ENCODE measurements at places on chromosomes 11 and 22.

DNA sequence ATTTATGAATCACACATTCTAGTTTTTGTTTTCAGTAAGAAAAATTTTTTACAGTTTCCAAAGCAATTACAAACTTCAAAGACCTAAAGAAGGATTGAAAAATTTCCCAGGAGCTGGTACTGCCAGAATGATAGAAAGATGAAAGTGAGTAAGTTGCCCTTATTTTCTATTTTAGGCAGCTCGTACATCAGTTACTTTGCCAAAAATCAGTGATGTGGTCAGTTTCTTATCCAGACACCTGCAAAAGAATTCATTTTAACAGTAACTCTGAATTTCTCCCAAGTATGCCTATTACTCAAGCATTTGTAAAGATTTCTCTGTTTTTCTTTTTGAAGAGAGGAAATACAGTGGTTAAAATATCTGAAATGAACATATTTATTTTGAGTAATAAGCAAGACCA is 976.3 kb upstream of the RAG2 start:
- no peak for DNase-seq

DNA sequence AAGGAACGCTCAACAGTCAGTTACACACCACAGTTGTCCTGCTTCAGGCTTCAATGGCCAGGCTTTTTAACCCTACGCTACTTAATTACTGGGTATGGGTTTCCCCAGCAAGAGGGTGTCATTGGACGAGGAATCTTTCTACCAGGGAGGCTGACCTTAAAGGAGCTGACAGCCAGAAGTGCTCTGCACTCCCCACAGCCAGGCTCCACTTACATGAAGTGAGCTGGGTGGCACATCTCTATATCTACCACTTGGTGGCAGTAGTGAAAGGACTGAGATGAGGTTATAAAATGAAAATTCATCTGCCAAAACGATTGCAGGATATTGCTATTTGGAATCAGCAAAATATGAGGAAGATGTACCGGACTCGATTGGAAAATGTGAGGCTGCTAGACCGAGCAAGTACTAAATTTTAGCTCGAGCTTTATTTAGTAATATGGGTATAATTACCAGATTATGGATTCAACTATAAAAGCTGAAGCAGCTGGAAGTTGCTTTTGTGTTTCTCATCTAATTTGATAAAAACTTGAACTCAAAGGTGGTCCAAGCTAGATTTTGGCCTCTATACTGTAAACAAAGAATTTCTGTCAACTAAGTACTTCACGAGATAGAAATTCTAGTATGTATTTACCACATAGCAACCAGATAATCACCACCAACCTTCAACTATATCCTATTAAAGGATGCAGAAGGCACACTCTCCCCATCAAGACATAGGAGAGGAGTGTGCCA is 53.9 kb upstream of the CEP126 start:
- peak; percentile 28 for DNase-seq

GRCh38 chr11:134036492-134037045 is 32.3 kb upstream of the JAM3 start:
- no peak for DNase-seq

DNA sequence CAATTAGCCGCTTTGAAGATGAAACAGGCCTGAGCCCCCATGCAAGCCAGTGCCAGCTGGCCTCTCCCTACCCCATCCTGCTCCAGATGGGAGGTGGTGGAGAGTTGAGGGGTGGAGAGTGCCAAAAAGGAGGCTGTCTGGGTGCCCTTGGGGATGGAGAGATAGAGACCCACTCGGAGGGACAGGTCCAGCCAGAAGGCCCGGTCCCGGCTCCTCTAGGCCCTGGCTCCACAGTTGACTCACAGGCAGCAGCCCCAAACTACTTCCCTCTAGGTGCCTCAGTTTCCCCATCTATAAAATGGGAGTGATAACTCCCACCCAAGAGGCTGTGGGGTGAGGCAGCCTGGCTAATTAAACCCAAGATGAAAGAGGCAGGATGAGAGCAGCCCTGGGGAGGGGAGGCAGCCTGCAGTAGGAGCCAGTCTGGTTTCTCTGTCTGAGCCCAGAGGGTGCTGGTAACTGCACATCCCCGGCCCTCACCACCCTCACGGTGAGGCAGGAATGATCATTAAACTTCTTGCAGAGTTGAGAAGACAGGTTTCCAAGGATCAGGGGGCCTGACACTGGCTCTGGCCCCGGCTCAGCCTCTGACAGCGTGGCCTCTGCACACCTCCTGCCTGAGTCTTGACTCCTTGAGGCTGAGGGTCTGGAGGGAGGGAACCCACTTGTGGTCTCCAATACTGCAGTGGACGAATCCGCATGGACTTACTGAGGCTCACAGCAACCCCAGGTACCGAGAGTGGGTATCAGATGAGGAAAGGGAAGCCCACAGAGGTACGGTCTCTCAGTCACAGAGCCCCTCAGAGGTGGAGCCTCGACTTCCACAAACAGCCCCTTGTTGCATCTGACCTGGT is 1.4 kb upstream of the AP5B1 start:
- no peak for DNase-seq

DNA sequence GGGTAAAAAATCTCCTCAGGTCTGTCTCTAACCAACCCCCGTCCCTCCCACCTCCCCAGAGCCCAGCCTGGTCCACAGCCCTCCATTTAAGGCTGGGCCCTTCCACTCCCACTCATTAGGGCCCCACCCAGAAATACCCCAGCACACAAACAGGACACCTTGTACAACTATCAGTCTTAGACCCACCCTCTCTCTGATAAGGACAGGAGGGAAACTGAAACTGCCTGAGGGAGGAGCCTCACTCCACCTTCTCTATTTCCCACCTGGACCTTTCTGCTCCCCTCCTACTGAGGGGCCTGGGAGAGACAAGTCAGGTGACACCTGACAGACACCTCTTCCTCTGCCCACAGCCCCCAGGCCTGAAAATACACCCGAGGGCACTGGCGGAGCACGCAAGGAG is 90.2 kb downstream of the PLEKHA7 start:
- no peak for DNase-seq

DNA sequence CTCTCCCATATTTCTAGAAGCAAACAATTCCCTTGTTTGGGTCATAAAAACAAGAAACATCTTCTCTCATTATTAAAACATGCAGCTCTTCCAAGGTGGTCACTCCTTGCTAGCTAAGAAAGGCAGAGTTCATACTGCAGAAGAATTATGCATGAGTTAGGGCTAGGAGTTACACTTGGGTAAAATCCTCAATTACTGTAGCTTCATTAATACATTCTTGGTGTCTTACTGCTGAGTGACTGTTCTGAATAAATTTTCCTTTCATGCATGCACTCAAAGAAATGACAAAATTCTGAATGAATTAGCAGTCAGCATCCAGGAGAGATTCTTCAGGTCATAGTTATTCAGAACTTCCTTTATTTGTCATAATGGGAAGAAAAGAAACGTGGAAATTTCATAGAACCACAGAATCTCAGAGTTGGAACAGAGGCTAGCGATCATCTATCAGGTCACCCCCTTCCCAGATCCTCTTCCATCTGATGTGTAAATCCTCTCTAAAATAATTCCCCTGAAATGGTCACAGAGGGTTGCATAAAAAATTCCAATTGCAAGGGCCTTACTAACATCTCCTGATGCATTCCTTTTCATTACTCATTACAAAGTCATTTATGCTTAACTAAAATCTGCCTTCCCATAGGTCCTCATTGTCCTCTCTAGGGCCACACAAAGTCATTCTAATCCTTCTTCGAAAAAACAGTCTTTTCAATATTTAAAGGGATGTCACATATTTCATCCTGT is 771.5 kb downstream of the DLG2 start:
- DNase-seq, result no peak

- no peak for DNase-seq
These were observed 8.5 kb downstream of the TNNT3 start for GRCh38 chr11:1927848-1928469.

DNA sequence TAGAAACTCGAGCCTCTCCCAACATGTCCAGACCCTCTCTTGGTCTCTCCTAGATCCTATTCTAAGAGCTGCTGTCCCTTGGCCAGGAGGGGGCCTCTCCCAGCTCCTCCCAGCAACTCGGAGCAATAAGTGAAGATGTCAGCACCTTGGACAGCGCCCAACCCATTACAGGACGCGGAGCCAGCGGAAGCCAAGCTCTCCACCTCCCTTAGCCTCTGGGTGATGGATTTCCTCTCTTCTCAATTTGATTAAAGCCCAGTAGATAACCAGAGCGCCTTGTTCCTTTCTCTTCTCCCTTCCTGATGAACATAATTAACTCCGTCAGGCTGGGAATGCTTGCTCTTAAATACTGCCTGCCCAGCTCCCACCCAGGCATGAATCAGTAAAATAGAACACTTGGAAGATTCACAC is 26.2 kb upstream of the TPBGL start:
- DNase-seq, result peak; percentile 17

- DNase-seq, result no peak
These were observed 18.0 kb upstream of the RAB38 start for GRCh38 chr11:88193278-88193677.

DNA sequence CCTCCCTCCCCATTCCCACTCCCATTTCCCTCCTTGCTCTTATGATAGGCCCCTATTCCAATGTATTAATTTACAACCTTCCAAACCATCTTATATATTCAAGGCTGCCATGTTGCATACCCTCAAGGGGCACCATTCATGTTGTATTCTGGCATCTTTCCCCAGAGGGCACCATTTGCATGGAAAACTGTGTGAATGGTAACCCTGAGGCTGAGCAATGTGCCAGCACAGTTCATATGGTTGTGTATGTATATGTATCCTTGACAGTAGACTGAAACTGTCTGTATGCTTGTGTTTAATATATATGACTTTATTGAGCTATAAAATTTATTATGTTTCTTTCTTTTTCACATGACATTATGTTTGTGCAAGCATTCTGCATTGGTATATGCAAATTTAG is 7.3 kb downstream of the RASSF10 start:
- no peak for DNase-seq

DNA sequence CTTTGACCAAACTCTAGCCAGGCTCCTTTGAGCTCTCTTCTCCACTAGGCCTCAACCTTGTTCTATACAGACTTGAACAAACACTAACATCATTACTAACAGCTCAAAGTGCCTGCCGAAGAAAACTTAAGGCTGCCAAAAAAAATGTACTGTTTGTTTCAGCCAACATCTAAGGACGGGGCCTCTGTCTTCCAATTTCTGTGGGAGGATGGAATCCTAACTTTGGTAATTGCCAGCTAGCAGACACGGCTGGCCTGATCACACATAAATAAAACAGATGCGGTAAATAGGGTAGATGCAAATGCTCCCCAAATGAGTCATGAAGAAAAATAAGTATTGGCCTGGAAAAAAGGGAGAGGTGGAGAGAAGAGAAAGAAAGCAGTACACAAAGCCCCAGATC is 394.3 kb downstream of the TMEM135 start:
- no peak for DNase-seq

DNA sequence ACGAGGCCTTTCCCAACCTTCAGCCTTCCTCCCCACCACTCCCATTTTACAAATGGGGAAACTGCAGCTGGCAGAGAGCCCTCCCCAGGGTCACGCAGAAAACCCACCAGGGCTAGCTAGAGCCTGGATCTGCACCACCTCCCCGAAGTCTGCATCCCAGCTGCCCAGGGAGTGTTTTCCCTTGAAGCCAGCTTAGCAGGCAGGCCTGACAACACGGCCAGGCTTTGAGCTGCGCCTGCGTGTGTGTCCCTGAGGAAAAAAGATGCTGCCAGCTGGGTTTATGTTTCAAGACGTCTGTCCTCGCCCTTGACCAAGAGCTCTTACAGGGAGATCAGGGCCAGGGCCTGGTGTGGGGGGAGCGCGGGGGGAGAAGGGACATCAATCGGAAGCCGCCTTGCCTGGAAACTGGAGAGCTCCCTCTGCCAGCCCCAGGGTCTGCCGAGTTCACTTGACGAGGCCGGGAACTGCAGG is 20.3 kb downstream of the WNT11 start:
- DNase-seq, result no peak

- DNase-seq, result no peak
These were observed 63.6 kb upstream of the EP300 start for GRCh38 chr22:41028841-41029240.

GRCh38 chr11:124760205-124760652 is 1.9 kb downstream of the ESAM start:
- no peak for DNase-seq

DNA sequence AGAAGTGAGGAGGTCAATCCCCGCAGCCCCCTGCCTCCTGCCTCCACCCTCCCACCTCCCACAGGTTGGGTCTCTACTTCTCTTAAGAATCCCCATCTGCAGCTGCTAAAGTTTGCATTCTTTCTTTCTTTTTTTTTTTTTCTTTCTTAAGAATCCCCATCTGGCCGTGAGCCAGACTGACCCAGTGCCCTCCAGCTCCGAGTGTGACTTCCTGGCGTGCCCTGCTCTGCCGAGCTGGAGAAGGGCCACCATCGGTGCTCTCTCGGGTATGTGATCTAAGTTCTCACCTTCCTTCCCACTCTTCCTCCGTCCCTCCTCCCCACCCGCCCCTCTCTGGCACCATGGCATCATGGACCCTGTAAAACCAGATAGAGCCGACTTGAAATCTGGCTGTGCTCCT is 66.7 kb upstream of the LMO1 start:
- no peak for DNase-seq

- no peak for DNase-seq
These were observed 379 bp upstream of the SLC3A2 start for GRCh38 chr11:62880231-62880802.

DNA sequence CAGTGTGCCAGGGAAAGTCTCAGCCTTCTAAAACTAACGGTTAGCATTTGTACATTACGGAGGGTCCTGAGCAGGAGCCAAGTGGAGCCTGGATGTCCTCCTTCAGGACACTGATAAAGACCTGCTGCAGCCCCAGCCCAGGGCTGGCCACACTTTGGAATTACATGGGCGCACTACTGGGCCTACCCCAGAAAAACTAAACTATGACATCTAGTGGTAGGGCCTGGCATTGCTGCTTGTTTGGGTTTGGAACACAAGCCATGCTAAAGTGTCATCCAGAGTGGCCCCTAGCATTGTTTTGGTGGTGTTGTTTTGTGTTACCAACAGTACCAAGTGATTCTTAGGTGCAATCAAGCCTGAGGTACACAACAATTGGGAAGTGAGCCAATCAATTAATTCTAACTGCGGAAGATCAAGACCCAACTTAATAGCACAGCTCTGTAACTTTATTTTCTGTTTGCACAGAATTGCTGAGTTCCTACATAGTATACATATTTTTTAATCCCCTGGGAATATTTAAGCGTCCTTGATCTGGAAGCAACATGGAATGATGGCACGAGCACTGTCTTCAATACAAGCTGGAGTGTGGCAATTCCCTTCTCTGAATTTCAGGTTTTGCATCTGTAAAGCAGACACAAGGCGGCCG is 340.7 kb downstream of the LARGE1 start:
- peak; percentile 42 for DNase-seq

- DNase-seq, result no peak
These were observed 53.7 kb downstream of the ARFGAP3 start for GRCh38 chr22:42803389-42803788.

DNA sequence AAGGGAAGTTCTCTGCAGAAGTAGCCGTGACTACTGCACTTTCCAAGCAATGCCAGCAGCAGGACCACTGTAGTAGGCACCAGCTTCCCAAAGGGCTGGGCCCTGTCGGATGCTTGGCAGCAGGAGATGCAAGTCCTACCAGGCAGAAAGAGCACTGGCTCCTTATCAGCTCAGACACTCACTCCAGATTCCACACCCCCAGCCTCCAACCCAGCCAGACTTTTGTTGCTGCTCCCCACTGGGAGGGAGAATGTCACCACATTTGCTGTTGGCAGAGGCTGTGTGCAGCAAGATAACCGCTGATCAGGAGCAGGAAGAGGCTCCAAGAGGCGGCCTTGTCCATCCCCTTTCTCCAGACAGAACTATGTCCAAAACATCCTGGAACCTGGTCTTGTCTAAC is 118.7 kb downstream of the C11orf58 start:
- DNase-seq, result peak; percentile 65

- DNase-seq, result no peak
These were observed 43.9 kb downstream of the RELT start for GRCh38 chr11:73420136-73420535.

All from cerebellum (tissue), 4 donors.